ENCODE measurements at places on chromosomes 1 and 21. TPM values are rescaled to one million over a fixed set of nuclear protein-coding genes. Genes with fewer than 3 reads are reported as not detected.

DNA sequence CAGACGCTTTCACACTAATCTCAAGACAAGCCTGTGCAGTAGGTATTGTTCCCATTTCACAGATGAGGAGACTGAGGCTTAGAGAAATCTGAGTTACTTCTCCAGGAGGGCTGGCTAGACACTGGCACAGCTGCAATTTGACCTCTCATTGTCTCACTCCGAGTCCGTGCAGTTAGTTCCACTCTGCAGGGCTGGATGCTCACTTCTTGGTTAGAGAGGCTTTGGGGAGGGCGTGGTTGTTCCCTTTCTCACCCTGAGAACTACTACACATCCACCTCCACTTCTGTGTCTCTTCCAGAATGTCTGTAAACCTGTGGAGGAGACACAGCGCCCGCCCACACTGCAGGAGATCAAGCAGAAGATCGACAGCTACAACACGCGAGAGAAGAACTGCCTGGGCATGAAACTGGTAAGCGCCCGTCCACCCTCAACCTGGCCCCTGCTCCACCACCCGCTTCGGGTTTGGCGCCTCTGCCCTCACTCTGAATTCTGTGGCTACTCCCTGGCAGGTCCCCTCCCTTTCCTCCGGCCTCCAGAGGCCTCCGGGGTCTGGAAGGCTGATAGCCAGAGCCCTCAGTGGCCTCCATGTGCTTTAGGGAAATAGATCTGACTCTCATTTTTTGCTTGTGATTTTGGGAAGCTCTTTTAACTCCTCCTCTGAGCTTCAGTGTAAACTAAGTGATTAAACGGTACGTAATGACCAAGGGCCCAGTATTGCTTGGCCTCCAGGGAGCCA is 29.1 kb downstream of the EIF2D start:
- DNase-seq = no peak

GRCh38 chr1:226975259-226976250 is 35.5 kb downstream of the COQ8A start:
- DNase-seq = no peak

- no peak for DNase-seq
These were observed 2.2 kb upstream of the ATP1A4 start for GRCh38 chr1:160149233-160149632.

DNA sequence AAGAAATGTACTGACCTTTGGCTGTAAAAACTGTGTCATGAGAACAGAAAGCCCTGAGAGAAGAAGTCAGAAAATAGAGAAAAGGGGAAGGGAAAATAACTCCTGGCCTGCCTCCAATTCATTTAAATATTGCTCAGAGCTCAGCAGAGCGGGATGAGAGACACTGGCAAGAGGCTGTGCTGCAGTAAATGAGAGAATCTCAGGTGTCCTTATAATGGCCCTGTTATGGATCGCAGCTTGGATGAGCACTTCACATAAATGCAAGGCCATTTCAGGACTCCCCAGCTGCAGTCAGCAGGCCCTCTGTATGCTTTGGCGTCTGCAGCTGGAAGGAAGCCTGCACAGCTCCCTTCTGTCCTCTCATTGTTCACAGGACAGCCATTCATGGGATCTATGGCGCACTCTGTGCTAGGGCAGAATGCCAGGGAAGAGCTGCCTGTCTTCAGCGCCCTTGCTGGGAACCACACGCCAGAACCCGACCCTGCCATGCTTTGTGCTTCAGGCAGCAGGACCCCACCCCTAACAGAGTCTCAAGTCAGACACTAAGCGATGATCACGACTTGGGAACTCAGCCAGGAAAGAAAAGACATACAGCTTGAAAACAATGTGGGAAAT is 20.7 kb upstream of the ABCB10 start:
- peak; percentile 48 for DNase-seq

GRCh38 chr21:29219165-29219770 is 79.5 kb upstream of the BACH1 start:
- DNase-seq = peak; percentile 29

GRCh38 chr1:7538033-7538432 is 233.1 kb upstream of the VAMP3 start:
- DNase-seq = no peak

- DNase-seq = no peak
These were observed 3.0 kb upstream of the TMEM82 start for GRCh38 chr1:15739259-15739658.

DNA sequence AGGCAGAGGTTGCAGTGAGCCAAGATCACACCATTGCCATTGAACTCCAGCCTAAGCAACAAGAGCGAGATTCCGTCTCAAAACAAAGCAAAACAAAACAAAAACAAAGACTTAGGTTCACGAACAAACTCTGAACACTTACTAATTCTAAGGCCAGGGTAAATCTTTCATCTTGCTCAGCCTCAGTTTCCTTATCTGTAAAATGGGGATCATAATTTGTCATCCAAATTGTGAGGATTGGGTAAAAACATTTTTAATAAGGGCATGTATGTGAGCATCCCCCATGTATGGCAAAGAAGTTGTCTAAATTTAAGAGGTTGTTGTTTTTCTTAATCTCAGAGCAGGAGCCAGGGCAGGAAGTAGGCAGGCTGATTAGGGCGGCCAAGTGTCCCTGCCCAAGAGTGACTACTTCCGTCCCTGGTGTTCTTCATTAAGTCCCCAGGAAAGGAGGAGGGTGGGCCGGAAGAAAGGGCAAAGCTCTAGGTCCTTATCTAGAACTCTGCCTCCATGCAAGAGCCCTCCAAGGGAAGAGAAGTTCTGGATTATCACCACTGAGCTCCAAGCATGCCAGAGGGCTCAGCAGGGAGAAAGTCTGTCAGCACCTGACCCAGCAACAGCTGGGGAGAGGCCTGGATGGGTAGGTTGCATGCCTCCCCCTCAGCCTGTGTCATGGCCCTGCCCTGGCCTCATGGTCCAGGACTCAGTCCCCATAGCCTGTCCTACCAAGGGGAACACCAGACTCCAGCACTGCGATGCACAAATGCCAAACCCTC is 49.9 kb upstream of the CLIC4 start:
- peak; percentile 28 for DNase-seq

DNA sequence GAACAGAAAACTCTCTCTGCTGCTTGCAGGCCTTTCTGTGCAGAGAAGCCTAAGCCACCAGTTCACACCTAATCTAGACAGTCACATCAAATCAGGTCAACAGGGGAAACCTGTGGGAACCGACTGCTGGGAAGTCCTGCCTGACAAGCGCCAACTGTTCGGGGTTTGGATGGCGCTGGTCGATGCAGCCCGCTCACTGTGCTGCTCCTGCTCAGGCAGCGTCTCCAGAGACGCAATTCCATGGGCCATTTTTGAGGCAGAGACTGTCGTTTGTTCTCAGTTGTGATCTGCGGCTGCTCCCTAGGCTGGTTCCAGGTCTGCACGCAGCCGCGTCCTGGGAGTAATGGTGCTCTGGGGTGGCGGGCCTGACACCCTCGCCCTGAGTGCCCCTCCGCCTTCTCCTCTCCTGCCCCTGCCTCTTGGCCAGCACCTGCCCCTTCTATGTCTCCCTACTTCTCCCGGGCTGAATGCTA is 1.4 kb downstream of the AGT start:
- DNase-seq = no peak

DNA sequence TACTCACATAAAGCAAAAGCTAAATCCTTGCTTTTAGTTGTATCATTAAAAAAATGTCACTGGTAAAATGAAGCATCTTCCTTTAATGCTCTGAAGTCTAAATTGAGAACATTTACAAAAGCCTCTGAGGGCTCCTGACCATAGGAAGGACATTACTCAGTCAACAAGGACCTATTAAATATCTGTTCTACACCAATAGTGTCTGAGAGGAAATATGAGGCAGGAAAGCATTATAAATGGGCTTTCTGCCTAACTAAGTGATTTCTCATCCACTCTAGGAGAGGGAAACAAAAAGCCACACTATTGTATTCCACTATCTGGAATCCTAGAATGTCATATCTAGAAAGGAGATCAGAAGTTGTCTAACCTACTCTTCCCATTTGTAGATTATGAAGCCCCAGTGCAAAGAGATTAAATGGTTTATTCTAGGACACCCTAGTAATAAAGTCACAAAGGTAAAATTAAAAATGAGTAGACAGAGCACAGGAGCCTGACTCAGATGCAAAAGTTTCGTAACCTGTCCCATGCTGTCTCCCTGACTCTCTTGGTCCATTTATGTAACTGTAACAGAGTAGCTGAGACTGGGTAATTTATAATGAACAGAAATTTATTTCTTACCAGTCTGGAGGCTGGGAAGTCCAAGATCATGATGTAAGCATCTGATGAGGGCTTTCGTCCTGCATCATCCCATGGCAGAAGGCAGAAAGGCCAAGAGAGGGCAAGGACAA is 17.6 kb downstream of the RGS1 start:
- DNase-seq = peak; percentile 41

- no peak for DNase-seq
These were observed 29.5 kb upstream of the DPT start for GRCh38 chr1:168758503-168758902.

CACHD1 gene
- 11.6 TPM for total RNA-seq

LAPTM5 gene
- total RNA-seq = 0.18 TPM

CD52 gene
- not detected for total RNA-seq

Data from fibroblast of the aortic adventitia (primary cell).